ENCODE measurements at places on chromosomes 12 and 14.

DNA sequence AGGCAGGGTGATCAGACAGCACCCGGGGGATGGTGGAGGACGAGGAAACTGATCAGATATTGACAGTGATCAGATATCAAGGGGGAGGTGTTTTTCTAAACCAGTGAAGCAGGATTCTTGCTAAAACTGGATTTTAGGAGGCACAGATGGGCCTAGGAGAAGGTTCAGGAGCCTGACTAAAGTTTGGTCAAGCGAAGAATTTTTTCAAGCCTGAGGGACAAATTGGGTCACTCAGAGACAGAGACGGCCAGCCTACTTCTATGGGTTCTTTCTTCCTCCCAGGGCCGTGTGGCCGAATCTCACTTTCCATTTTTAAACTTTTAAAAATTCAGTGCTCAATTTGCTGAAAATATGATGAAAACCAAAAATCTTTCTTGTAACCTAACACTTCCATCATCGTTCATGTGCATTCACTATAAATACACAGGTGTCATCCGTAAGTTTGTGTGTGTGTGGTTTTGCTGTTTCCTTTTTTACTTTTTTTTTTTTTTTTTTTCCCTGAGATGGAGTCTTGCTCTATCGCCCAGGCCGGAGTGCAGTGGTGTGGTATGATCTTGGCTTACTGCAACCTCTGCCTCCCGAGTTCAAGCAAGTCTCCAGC, 68.5 kb downstream of the RIN3 start:
- no peak for DNase-seq

- no peak for DNase-seq
These were observed 5.0 kb upstream of the NUBPL start for GRCh38 chr14:31556191-31556590.

DNA sequence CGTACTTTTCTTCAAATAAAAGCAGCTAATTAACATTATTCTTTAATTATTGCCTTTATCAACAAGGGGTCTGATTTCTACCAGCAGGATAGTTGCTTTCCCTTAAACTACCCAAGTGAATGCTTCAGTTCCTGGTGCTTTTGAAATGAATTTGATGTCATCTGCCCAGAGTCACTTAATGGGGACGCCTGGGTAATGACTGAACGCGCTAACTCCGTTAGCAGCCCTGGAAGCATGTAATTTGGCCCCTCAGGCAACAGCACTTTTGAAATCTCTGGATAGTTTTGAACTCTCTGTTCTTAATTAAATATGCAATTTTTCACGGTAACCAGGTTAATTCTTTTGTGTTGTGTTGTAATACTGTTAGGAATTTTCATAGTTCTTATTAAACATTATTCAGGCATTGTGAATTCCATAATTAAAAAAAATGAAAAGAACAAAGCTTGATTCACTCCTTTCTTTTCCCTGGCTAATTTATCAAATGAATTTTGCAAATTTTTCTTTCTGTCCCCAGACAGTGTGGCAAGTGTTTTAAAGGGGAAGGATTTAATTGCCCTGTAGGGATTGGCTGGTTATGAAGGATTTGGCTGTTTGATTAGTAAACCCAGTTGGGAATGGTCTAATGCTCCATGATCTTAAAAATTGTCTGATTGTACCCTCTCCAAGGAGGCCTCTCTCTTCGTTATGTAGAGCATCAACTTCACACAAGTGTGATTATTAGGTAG, 137.5 kb upstream of the MYL2 start:
- no peak for DNase-seq

- DNase-seq, result no peak
These were observed 37.5 kb upstream of the FBLN5 start for GRCh38 chr14:91985008-91985407.

DNA sequence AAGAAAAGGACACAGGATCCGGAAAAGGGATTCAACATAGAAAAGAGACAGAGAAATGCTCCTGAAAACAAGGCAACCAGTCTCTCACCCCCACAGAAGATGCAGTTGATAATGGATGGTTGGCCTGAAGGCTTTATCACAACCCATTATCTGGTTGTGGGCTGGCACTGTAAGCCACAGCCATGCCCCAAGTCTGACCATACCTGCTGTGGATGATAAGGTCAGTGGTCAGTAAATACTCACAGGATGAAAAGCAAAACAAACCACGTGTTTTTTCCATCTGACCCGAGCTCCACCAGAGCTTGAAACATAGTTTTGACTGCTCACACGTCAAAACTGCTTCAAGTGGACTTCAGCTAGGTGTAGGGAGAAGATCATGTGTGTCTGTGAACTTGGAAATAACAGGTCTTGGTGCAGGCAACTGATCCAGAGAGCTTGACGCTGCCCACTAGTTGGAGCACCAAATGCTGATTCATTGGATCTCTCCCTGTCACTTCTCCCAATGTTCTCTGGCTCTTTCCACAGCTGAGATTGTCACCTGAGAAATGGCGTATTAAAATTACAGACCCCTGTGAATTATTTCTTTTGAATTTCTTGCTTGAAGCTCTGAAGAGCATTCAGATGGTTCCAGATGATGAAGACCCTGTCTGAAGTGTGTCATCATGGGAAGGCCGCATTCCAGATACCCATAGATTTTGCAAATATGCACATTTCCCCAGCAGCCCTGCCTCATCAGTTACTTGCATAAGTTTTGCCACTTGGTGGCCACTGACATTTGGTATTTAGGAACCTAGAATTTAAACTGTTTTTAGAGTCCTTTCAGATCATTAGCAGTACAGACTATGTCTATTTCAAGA, 8.5 kb downstream of the TMEM233 start:
- no peak for DNase-seq

DNA sequence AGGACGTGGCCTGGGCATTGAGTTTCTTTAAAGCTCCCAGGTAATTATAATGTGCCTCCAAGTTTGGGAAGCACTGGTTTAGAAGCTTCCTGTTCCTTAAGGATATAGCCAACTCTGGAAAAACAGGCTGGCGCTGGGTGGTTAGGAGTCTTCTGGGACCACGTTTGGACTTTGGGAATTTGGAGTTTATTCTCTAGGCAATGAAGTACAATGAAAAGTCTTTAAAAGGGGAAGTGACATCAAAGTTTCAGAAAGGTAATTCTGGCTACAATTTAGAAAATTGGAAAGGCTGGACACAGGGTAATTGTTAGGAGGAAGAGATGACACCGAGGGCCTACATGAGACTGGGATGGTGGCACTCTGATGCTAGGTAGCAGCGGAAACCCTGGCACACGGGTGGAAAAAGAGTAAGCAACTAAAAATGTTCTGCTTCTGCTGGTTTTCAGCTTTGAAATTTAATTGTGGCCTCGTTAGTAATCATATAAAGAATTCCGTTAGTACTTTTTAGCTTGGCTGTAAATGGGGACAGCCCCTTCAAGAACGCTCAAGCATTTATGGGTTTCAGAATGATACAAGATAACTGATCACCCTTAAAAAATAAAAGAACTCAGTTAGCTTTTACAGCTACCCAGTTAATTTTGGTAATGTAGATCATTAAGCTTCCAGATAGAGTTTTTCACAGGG, 12.7 kb upstream of the DCP1B start:
- DNase-seq, result no peak

DNA sequence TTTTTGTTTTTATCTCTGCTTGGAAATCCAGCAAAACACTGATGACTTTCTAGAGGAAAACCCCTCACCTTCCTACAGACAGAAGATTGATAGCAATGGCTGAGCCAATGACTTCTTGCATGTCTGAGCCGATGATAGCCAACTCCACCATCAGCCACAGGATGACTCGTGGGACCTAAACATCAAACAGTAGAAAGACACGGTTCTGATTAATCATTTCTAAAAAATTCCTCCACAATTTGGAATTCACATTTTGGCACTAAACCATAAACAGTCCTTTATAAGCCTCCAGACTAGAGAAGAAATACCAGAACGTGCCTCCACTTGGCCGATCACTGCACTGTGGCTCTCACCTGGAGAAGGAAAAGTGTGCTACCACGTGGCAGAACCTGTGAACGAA, 25.9 kb downstream of the SLC11A2 start:
- no peak for DNase-seq

DNA sequence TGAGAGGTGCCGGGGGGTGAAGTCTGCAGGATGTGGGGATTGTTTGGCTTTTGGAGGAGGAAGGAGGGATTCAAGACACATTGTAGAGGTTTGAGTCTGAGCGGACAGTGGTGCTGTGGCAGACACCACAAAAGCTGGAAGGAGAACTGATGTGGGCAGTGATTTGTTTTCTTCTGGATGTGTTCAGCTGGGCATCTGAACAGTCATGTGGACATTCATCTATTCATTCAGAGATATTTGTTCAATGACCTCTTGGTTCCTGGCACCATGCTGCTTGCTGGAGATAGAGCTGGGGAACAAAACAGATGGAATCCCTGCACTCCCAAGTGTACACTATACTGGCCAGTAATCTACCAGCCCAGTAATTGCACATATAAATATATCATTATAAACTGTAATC, 64.0 kb downstream of the PTPN11 start:
- DNase-seq, result no peak

DNA sequence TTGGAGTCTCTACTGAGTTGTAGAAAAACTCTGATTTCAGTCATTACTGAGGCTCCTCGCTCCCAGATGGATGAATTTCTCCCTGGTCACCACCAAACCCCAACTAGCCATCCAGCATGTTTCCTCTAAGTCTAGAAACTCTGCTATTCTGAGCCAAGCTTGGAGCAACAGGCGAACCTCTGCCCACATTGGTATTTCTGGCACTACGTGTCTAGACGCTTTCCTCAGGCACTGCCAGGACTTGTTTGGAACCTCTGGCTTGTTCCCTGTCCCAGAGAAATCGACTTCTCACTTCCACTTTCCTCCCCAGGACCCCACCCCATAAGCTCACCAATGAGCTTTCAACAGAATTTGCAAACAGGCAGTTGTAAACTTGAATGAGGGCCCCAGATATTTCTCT, 27.6 kb downstream of the WSCD2 start:
- DNase-seq, result no peak

DNA sequence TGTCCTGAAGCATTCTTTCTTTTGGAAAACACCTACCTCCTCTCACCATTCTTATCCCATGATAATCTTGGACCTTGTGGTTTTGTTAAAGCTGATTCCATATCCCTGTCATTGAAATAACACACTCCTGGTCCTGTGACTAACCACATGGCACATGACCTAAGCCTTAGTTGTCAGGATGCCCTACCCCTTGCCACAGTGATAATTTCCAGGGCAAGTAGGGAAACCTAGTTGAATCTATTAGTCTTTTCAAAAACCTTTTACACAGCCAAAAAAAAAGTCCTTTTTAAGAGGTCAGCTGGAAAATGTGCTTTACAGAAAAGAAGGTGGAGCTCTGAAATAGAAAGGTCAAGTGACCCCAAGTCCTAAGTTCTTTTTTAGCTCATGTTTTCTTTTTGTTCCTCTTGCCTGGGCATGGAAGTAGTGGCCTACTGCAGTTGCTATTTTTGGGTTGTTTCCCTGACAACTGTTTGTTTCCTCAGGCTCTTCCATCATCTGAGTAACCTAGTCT, 608.4 kb downstream of the LRFN5 start:
- no peak for DNase-seq

Measured in cortex of kidney (tissue), 1 donor.